Hepatocyte (in vitro differentiated cells): ENCODE measurements at places on chromosomes 3 and 15. TPM values are rescaled to one million over a fixed set of nuclear protein-coding genes. Genes with fewer than 3 reads are reported as not detected.

GRCh38 chr15:100570275-100570674 is 31.7 kb downstream of the LINS1 start:
- DNase-seq: no peak

- no peak for DNase-seq
Observed at GRCh38 chr3:100207886-100208285, 52.9 kb upstream of the TBC1D23 start.

Gene KY
- 0.21 and 0.53 TPM in 2 replicates for polyA plus RNA-seq

GRCh38 chr3:31707286-31707685 is 174.6 kb downstream of the STT3B start:
- no peak for DNase-seq

DNA sequence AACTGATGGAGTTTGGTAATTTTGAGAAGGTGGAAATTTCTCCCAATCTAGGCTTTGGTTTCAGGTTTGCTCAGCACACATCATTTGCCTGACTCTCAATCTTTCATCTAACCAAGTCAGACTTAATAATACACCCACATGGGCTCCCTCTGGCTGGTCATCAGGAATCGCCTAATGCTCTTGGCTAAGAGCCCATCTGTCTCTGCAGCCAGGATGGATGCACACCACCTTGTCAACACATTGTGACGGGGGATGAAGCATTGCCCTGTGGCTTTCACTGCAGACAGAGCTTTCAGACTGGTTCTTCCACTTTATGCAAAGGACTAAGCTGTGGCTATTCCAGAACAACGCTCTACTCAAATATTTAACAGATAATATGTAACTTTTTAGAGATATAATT is 3.0 kb upstream of the HDGFL3 start:
- DNase-seq: peak; percentile 33

Gene MYH15
- polyA plus RNA-seq: 1.5 and 2.4 TPM in 2 replicates

DNA sequence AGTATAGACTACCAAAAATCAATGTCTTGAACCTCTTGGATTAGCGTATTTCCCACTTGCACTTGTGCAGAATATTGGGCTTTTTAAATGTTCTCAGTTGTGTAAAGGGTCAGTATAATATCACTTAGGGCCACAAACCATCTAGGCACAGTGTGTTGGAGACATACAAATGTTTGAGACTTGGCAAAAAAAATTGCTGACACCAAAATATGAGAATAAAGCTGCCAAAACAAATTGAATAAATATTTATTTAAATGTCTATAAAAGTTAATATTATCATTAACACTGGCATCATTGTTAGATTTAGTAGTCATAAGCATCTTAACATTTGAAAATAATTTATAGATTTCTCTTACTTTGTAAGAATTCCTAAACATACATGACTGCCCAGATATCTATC is 30.9 kb upstream of the MLF1 start:
- DNase-seq: no peak

GRCh38 chr3:195040094-195040493 is 230.9 kb downstream of the XXYLT1 start:
- no peak for DNase-seq

DNA sequence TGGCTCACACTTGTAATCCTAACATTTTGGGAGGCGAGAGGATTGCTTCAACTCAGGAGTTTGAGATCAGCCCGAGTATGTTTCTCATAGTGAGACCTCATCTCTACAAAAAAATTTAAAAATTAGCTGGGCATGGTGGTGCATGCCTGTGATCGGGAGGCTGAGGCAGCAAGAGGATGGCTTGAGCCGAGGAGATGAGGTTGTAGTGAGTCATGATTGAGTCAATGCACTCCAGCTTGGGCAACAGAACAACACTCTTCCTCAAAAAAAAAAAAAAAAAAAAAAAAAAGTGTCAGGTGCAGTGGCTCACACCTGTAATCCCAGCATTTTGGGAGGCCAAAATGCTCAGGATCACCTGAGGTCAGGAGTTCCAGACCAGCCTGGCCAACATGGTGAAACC is 2.4 kb downstream of the RPL39L start:
- DNase-seq: no peak

Gene ST3GAL6
- polyA plus RNA-seq: 9.6 and 13.1 TPM in 2 replicates
